ENCODE measurements at places on chromosomes 16 and 17.

- no peak for DNase-seq
Observed at GRCh38 chr16:54173490-54173889, 113.1 kb downstream of the IRX3 start.

GRCh38 chr16:83954577-83955016 is 1.6 kb downstream of the OSGIN1 start:
- no peak for DNase-seq

DNA sequence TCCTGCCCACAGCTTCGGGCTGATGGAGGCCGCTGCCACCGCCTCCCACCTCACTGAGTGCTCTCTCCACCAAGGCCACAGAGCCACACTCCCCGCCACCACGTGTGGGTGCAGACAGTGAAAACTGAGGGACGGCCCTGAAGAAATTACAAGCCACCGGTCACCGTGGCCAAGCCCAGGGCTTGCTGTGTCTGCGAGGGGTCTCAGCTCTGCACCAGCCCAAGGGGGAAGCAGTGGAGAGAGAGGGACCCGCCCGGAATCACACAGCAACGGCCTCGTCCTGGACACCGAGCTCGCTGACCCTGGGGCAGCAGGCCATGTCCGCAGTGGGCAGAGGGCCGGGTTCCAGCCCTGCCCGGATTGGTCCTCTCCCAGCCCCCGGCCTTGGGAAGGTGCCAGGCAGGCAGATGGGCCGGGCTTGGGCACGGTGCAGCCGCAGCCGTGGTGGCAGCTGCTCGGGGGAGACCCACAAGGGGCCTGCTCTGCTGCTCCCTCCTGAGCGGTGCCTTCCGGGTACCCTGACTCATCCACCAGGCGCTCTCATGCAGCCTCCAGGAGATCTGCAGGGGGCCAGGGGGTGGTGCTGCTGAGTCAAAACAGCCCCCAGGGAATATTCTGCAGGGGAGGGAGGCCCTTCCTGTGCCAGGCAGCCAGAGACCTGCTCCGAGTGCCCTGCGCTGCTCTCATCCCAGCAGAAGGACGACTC is 52.0 kb downstream of the CBFA2T3 start:
- no peak for DNase-seq

GRCh38 chr16:86052115-86052670 is 153.2 kb downstream of the IRF8 start:
- no peak for DNase-seq
